ENCODE measurements at places on chromosomes 7 and 10. TPM values are rescaled to one million over a fixed set of nuclear protein-coding genes. Genes with fewer than 3 reads are reported as not detected.

The CALML5 gene
- not detected for total RNA-seq

DNA sequence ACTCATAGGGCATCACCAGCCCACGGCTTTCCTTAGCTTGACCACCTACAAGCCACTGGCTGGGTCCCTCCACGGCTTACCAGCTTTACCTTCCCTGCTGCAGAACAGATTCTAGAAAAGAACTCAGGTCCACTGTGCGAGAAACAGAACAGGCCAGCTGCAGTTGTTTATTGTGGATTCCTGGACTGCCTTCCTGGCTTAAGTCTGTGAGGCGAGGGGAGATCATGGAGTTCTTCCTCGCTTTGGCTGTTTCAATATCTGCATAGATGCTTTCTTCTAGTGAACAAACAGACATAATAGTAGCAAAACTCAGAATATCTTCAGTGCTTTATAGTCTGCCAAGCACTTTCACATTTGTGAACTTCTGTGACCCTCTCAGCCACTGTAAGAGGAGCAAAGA lies 162.9 kb upstream of the HABP2 start:
- DNase-seq = no peak

- DNase-seq = peak; percentile 99
Observed at GRCh38 chr7:56106108-56107073, at the start of gene CHCHD2. Gene CHCHD2, minus strand, starts transcription at chr7:56106476. Its CDS starts 63 bp downstream, at chr7:56106413.

GRCh38 chr7:141950806-141951205 lies 4.0 kb upstream of the CLEC5A start:
- no peak for DNase-seq

GRCh38 chr7:97342512-97342911 lies 225.0 kb downstream of the SDHAF3 start:
- no peak for DNase-seq

The HHEX gene
- 9.9 TPM for total RNA-seq
